ENCODE measurements at places on chromosomes 7 and 10. TPM values are rescaled to one million over a fixed set of nuclear protein-coding genes. Genes with fewer than 3 reads are reported as not detected.
A peak's percentile ranks its signal among the peaks of the same experiment; 100 is the strongest.

DNA sequence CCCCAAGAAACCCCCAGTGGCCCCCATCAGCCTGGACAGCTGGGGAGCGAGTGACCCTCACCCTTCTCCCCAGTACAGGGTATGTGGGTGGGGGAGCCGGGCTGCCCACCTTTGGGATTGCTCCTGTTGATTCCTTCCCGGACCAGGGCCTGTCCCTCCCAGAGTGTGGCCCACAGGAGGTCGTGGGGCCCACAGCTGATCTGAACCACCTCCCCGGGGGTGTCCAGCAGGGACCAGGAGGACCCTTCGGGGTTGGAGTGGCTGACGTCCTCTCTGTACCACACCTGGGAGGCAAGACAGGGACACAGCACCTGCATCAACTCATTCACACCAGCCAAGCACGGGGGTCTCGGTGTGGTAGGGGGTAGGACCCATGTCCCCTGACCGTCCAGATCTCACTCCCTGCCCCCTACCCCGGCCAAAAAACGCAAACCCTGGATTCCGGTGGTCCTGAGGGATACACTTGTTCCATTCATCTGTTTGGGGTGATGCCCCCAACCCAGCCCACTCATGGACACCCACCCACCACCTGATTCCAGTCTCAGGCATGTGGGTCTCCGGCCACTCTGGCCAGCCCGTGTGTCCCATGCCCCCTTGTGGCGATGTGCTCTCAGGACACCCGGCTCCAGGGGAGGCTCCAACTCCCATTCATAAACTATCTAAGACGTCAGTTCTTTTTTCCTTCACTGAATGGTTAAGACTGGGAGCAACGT is 10.9 kb downstream of the TECPR1 start:
- H3K4me1 ChIP-seq, result no peaks in the 10 kb centered on the region
- H3K27me3 ChIP-seq, result no peaks in the 10 kb centered on the region
- no peak overlapping the region for H3K27ac ChIP-seq
- peaks cover 46% of the 10 kb centered on the region for H3K36me3 ChIP-seq
- DNase-seq, result no peak

- no peaks in the 10 kb centered on the region for H3K27me3 ChIP-seq
- H3K36me3 ChIP-seq, result no peaks in the 10 kb centered on the region
- no peak overlapping the region for H3K27ac ChIP-seq
- H3K4me1 ChIP-seq, result no peaks in the 10 kb centered on the region
- H3K4me3 ChIP-seq, result no peak overlapping the region
These were observed 49.4 kb upstream of the CTBP2 start for GRCh38 chr10:125209591-125210355.

DNA sequence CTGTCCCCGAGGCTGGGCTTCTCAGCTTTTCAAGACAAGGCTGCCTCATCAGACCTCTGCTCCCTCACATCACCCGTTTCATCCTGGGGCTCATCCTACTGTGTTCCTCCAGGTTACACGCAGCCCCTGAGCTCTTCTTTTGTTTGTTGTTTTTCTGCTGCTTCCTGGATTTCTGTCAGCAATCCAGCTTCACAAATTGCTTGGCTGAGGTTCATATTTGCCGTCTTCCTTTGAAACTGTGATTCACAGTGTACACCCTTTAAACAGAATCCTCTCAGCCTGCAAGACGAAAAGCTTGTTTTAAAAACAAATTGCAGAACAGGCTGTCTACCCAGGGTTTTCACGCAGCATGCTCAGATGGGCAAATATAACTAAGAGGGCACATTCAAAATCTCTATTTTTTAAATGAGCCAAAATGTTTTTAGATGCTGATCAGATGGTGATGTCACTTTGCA is 39.1 kb upstream of the PARD3 start:
- H3K36me3 ChIP-seq, result no peaks in the 10 kb centered on the region
- H3K4me3 ChIP-seq, result no peak overlapping the region
- H3K27ac ChIP-seq, result no peak overlapping the region
- H3K27me3 ChIP-seq, result no peaks in the 10 kb centered on the region

- H3K4me1 ChIP-seq, result no peaks in the 10 kb centered on the region
- no peak overlapping the region for H3K27ac ChIP-seq
- no peaks in the 10 kb centered on the region for H3K27me3 ChIP-seq
- DNase-seq, result no peak
- no peaks in the 10 kb centered on the region for H3K36me3 ChIP-seq
- no peak overlapping the region for H3K4me3 ChIP-seq
These were observed 66.6 kb upstream of the ANTXRL start for GRCh38 chr10:46220187-46220586.

DNA sequence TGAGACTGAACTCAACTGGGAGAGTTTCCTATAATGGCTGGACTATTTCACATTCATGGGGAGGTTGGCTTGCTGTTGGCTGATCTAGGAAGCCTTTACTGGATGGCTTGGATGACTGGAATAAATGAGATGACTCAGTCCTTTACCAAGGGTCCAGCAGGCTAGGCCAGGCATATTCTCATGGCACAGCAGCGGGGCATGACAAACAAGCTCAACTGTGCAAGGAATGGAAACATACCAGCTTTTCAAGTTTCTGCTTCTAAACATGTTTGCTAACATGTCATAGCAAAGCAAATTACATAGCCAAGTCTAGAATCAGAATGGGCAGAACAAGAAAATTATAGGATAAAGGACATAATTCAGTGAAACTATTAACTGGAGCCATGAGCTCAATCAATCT is 46.8 kb upstream of the CRTAC1 start:
- H3K27me3 ChIP-seq, result no peaks in the 10 kb centered on the region
- H3K36me3 ChIP-seq, result no peaks in the 10 kb centered on the region
- no peak for DNase-seq
- no peaks in the 10 kb centered on the region for H3K4me1 ChIP-seq

- H3K36me3 ChIP-seq, result no peaks in the 10 kb centered on the region
- no peak for DNase-seq
- no peak overlapping the region for H3K27ac ChIP-seq
- H3K4me1 ChIP-seq, result no peaks in the 10 kb centered on the region
These were observed 13.5 kb upstream of the GPR85 start for GRCh38 chr7:113100121-113100603.

DNA sequence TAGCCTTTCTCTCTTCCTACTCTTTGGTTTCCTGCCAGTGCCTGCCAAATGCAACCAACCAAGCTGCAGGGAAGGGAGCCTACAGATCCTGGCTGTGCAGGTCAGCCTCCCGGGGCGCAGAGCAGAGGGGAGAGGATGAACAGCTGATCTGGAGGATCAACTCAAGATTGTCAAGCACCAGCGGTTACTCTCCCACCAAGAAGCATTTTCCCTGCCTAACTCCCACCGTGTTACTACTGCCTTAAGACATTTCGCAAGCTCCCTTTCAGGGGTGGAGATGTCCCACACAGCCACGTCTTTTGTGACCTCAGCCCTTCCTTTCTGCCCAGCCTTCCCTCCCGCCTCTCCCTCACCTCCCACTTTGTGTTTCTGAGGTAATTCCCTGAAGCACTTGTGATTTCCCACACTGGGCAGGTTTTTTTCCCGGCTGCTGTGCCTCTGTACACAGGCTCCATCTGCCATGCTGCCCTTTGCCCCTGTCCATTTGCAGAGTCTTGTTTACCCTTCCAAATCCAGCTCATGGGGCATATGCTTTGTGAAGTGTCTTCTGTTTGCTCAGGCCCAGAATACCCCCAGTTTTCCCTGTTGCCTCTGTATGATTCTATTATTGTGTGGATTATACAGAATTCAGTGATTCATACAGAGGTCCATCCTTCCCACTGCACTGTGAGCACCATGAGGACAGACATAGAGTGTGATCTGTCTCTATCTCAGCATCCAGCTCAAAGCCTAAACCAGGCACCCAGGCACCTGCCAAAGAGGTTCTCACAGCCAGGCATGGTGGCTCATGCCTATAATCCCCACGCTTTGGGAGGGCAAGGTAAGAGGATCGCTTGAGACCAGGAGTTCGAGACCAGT is 40.9 kb upstream of the PAPSS2 start:
- H3K36me3 ChIP-seq, result no peaks in the 10 kb centered on the region
- DNase-seq, result no peak
- H3K4me3 ChIP-seq, result no peak overlapping the region
- H3K27ac ChIP-seq, result no peak overlapping the region

DNA sequence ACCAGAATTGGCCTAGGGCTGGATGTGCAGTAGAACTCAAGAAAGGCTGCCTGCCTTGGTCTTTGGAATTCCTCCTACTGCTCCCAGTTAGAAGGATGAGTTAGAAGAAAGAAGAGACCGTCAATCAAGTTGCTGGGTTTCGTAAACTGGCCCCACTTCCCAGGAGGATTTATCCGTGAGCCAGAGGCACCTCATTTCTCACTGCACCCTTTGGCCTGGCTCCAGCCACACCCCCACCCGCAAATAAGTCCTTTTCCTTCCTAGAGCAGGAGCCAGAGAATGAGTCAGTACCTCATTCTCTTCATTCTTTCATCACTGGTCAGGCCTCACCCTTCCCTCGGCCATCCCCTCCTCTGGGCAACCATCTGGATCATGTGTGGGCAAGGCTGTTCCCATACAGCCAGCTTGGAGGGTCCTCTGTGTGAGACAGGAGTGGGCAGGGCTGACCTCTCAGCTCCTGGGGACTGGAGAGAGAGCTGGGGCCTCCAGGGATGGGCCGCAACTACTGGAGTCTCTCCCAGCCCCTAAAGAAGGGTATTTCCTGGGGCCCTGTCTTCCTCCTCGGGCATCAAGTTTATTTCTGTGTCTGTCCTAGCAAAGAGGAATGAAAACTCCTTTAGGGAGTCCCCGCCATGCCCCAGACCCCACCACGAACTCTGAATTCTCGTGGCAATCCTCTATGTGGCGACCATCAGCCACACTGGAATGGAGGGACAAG is 87.2 kb upstream of the DUSP5 start:
- no peak for DNase-seq
- no peak overlapping the region for H3K4me3 ChIP-seq
- H3K36me3 ChIP-seq, result no peaks in the 10 kb centered on the region
- H3K4me1 ChIP-seq, result peaks cover 3% of the 10 kb centered on the region
- no peaks in the 10 kb centered on the region for H3K27me3 ChIP-seq

DNA sequence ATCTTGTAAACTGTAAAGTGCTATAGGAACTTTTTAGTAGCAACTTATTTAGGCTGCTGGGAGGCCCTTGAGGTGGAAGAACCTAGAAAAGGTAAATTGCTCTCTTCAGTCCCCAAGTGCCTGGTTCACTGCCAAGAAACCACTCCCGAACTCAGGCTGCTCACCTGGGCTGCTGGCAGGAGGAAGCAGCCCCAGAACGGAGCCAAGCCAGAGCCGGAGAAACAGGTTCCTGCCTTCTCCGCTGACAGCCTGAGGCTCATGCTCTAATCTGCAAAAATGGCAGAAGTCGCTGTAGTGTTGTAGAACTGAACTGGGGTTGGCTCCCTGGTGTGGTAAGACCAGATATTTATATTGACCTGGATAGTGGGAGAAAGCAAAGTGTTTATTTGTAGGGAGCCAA is 136.0 kb downstream of the CUL2 start:
- DNase-seq, result no peak
- no peaks in the 10 kb centered on the region for H3K36me3 ChIP-seq
- H3K27ac ChIP-seq, result no peak overlapping the region
- peaks cover 3% of the 10 kb centered on the region for H3K4me1 ChIP-seq

DNA sequence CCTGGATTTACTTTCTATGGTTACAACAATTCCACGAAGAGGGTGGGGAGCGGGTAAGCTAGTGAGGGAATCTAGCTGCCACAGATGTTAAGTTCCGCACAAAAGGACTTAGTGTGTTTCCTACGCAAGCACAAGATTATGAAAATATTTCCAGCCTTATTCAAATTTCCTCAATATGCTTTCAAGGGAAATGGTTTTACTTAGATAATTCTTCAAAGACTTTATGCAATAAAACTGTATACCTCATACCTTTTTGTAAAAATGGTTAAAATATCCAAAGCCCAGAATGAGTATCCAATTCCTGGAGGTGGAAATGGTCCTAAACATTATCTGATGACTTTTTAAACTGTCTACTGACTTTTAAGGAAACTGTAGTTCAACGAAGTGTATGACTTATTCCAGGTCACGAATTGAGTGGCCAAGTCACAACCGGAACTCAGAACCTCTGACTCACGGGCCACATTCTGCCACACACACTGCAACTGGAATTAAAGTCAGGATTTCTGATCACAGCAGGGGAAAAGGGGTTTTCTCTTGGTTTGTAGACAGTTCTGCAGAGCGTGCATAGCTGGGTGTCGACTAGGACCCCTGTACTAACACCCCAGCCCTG is 20.2 kb upstream of the INSIG1 start:
- no peaks in the 10 kb centered on the region for H3K36me3 ChIP-seq
- no peaks in the 10 kb centered on the region for H3K27me3 ChIP-seq
- DNase-seq, result no peak
- no peak overlapping the region for H3K27ac ChIP-seq
- no peaks in the 10 kb centered on the region for H3K4me1 ChIP-seq
- H3K4me3 ChIP-seq, result no peak overlapping the region

DNA sequence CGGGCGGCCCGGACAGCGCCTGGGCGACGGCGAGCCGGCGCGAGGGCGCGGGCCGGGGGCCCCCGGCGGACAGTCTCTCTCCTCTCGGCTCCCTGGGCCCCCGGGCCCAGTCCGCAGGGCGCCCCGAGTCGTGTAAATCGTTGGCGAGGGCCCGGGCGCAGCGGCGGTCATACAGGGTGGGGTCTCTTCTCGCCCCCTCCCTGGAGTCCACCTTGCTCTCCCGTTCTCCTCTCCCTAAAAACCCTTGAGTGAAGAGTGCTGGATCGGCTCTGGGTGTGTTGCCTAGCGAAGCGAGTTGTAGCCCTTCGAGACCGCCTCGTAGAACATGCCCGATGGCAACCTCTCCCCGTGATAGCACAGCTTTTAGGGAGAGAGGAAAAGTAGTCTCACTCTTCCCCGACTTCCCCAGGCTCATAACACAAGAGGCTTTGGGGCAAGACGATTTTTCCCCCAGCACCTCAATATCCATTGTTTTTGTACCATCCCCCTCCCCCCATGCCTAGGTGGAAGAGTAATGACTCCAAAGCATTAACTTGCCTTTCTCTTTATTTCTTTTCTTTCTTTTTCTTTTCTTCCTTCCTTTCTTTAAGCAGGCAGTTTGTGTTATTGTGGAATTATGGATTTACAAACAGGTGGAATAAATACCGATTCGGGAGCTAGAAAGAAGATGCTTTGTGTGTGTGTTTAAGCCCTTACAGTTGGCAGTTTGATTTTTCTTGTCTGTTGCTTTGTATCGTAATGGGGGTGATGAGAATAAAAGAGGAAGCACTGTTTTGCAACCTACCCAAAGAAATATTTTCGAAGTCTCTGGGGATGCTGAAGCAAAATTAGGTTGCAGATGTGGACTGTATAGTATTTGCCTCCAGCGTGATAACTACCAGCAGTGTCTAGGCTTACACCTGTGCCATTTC is 822 bp downstream of the SHOC2 start:
- peak overlapping the region; percentile 98 for H3K27ac ChIP-seq
- no peaks in the 10 kb centered on the region for H3K36me3 ChIP-seq
- peaks cover 54% of the 10 kb centered on the region for H3K4me1 ChIP-seq
- peak; percentile 13 for DNase-seq

DNA sequence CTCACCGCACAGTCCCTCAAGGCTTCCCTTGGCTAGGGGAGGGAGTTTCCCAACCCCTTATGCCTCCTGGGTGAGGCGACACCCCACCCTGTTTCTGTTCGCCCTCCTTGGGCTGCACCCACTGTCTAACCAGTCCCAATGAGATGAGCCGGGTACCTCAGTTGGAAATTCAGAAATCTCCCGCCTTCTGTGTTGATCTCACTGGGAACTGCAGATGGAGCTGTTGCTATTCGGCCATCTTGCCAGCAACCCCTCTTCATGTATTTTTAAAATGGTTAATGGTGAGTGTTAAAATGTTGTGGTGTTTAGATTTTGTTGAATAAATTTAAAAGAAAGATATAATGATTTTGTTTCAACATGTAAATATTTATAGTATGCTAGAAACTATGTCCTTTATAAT is 22.0 kb downstream of the UMAD1 start:
- H3K4me3 ChIP-seq, result no peak overlapping the region
- H3K4me1 ChIP-seq, result no peaks in the 10 kb centered on the region
- no peak for DNase-seq

The CYP2C8 gene
- 0.78 TPM for total RNA-seq

The VSTM2A gene
- total RNA-seq, result not detected

The C10orf143 gene
- total RNA-seq, result 2.5 TPM

The TMEM106B gene
- total RNA-seq, result 56.2 TPM

All from gastrocnemius medialis (tissue), 4 donors.